Endothelial cell (in vitro differentiated cells): ENCODE measurements at places on chromosomes 12 and 14. TPM values are rescaled to one million over a fixed set of nuclear protein-coding genes. Genes with fewer than 3 reads are reported as not detected.

The PTHLH gene
- 4.7 TPM for total RNA-seq

The RIMBP2 gene
- total RNA-seq, result 1.4 TPM

DNA sequence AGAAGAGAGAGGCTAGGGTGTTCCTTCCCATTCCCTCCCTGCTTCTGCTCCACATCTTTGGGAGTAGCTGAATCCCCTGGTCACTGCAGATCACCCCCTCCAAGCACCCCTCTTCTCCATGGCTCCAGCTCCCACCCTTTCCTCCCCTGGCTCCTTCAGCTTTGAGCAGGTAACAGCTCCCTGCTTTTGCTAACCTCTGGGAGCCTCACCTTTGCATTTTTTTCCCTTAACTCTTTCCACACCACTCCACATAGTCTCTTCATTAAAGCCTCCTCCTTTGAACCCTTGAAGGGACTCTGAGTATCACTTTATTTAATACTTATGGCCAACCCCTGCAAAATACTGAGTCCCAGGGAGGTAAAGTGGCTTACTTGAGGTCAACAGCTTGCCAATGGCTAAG is 25.7 kb upstream of the SERPINA6 start:
- DNase-seq, result no peak
- H3K27ac ChIP-seq, result no peak overlapping the region
- H3K27me3 ChIP-seq, result peaks cover 1% of the 10 kb centered on the region
- no peak overlapping the region for H3K4me3 ChIP-seq
- no peaks in the 10 kb centered on the region for H3K4me1 ChIP-seq

DNA sequence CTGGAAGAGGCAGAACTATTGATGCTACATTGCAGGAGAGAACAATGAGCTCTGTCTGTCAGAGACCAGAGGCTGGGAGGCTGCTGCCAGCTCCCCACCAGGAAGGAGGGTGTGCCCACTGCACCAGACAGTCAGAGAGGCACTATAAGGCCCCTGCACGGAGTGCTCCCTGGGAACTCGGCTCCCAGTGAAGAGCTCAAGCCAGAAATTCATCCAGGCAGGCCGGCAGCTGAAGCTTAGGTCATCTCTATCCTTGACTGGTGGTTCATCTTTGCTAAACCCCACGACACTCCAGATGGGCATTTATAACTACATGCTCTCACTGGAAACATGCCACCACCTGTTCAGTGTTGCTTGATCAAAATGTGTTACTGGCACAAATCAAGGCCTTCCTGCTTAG is 65.1 kb upstream of the GPATCH2L start:
- H3K36me3 ChIP-seq, result peaks cover 8% of the 10 kb centered on the region
- DNase-seq, result no peak
- H3K4me3 ChIP-seq, result no peak overlapping the region
- no peak overlapping the region for H3K27ac ChIP-seq
- peaks cover 2% of the 10 kb centered on the region for H3K27me3 ChIP-seq
- peaks cover 27% of the 10 kb centered on the region for H3K4me1 ChIP-seq

GRCh38 chr12:116714175-116714574 is 23.7 kb downstream of the SPRING1 start:
- peaks cover 26% of the 10 kb centered on the region for H3K36me3 ChIP-seq
- H3K4me1 ChIP-seq, result peaks cover 5% of the 10 kb centered on the region
- H3K27me3 ChIP-seq, result peaks cover 3% of the 10 kb centered on the region
- no peak for DNase-seq

DNA sequence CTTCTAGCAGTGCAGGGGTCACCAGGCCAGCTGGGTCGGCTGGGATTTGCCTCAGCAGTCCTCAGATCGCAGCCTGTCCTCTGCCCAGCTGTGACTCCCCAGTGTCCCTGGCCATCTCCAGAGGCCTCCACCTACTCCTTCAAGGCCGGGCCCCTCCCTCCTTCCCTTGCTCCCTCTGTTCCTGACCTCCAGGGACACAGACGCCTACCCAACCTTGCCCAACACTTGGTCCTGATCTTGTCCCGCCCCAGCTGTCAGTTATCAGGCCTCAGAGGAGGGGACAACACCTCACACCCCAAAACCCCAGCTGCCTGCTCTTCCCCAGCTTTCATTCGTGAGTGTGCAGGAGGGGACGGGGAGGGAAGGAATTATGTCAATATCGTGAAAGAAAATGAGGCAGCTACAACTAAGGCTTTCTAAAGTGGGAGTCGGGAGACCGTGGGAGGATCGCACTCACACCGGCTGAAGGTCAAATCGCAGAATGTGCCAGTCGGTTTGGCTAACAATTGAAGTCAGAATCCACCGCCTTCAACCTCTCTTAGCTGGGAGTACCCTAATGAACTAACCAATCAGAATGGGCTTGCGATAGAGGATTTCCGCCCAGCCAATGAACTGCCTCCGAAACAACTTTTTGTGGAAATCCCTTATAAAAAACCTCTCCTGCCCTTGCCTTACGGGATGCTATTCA is 9.4 kb upstream of the PLBD2 start:
- H3K4me3 ChIP-seq, result no peak overlapping the region
- H3K36me3 ChIP-seq, result no peaks in the 10 kb centered on the region
- no peak overlapping the region for H3K27ac ChIP-seq
